Stimulated activated CD8-positive, alpha-beta memory T cell treated with anti-CD3 and anti-CD28 coated beads, Interleukin-7, amount 100 ng/mL, for 1 hour (primary cell): ENCODE measurements at places on chromosomes 3 and 15.

DNA sequence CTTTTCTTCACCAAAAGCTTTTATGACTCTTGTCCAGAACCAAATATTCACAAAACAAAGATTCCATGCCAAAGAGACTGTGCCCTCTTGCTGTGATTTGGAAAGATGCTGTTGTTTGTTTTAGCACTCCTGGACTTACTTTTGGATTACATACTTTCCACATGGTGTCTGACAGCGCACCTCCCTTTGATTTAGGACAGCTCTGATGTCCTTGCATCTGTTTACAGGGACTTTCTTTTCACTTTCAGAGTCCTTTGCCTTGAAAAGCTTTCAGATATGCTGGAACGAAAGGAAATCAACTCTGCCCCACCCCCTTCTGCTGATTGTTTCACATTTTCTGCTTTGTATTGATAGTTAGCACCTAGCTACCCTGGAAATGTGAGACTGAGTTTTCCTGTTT is 133.0 kb upstream of the NR2E3 start:
- no peak for DNase-seq

- no peak for DNase-seq
These were observed 27.8 kb downstream of the PPCDC start for GRCh38 chr15:75051191-75051608.

GRCh38 chr3:169660709-169661360 is 2.7 kb downstream of the MECOM start:
- DNase-seq, result no peak

DNA sequence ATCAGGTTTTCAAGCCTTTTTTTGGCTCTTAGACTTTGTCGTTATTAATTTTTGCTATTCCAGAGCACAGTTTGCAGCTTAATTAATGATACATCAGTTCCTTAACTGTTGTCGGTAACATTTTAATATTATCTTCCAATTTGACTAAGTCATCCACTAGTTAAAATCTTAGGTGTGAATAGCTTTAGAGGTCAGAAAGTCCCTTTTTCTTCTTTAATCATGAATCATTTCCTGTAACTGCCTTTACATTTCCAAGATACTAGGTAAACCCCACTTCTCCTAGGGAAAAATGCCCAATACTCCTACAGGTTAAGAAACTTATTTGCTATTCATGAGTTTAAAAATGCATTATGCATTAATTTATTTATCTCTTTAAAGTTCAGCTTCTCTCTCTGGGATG is 260.9 kb upstream of the CFAP20DC start:
- no peak for DNase-seq

DNA sequence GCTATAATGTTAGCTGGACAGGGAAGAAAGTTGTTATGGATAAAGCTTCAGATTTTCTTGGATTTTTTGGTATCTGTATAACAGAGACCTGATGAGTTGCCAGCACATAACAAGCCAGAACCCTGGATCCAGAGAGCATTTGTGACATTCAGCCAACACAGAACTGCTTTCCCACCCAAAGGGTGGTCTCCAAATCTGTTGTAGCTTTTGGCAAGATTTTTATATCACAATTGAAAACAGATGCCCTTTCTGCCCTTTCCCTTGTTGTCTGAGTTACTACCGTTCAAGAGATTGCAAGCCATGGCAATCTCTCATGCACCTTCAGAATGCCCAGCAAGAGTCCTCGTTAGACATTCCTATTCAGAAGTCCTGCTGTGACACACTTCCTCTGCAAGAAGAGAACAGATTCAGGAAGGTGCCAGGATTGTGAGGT is 107.6 kb upstream of the FGF7 start:
- no peak for DNase-seq

GRCh38 chr3:185216607-185216958 is 37.3 kb downstream of the EHHADH start:
- DNase-seq, result no peak

- no peak for DNase-seq
These were observed 29.3 kb upstream of the SACM1L start for GRCh38 chr3:45659661-45660566.

DNA sequence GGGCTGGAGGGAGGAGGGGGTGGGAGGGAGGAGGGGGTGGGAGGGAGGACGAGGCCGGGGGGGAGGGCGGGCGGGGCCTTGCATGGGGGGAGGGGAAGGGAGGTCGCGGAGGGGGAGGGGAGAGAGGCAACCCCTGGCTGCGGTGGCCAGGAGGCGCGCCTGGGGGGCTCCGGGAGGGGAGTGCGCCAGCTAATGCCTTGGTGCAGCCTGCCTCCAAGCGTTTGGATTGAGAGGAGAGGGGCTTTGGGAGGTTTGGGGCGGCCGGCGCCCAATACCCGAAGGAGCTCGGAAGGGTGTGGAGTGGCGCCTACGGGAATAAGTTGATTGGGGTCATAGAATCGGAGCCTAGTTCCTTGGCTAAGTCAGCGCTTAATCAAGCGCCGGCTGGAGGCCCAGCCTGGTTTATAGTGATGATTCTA is 557 bp downstream of the TFG start:
- peak; percentile 17 for DNase-seq

DNA sequence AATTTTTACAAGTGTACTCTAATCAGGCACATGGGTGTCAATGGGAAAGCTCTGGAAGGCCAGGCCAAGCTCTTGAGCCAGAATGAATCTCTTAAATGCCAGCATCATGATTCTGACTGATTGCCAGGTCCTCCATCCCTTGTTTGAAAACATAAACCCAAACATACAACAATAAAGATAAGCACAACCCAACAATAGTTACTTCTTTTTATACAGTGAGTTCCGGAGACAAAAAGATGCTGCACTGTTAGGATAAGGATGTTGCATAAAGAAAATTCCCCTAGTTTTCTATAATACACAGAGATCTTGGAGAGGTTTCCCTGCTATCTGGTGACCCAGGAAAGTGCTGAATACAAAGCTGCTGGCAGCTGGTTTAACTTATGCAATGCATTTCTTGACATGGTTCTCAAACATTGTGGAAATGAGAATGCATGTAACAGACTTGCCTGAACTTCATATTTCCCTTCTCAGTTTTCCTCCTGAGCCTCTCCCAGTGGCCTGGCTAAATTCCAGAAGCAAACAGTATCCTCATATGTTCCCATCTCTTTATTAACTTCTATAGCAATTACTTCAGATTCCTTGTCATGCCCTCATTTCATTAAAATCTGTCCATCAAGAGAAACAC is 180.1 kb upstream of the PRICKLE2 start:
- no peak for DNase-seq

DNA sequence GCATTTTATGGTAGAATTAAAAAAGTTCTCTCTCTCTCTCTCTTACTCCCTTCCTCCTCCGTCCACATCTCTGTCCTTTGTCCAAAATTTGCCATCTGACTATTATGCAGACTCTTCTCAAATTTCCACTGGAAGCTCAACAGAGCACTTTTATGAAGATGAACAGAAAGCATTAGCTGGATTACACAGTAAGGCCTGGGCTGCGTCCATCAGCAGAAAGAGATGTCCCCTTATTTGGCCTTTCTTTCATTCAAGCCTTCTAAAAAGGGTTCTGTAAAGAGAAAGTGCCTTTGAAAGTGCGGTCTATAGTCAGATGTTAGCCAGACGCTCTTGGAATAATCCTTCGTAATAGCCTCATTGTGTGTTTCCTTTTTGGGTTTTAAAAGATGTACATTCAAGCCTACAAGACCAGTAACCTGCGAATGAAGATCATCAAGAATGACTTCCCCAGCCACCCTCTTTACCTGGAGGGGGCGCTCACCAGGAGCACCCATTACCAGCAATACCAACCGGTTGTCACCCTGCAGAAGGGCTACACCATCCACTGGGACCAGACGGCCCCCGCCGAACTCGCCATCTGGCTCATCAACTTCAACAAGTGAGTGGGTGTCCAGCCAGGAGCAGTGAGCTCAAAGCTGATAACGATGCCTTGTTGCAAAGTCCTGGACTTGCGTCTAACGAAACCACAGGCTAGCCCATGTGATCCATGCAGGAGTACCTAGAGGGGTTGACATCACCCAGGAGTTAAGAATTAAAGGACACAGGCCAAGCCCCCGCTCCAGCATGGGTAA is 53.1 kb downstream of the MESD start:
- DNase-seq, result no peak

- DNase-seq, result no peak
These were observed 7.4 kb downstream of the EDEM1 start for GRCh38 chr3:5194801-5195509.

DNA sequence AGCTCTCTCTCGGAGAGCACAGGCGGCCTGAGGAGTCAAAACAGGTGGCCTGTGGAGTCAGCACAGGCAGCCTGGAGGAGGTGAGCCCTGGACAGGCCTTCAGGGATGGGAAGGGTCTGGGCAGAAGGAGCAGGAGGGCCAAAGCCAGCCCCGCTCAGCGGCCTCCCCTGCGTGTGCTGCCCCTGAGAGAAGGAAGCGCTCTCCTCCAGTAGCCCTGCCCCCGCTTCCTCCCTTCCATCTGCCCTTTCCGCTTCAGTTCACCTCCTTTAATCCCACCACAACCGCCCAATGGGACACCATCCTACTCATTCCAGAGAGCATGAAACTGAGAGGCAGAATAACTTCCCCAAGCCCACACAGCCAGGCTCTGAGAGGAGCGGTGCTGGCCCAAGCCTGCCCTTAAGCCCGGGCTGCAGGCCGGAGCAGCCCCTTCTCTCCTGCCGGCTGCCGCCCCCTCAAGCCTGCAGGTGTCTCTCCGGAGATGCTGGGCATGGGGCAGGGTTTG is 3.2 kb upstream of the NR2E3 start:
- no peak for DNase-seq

- DNase-seq, result no peak
These were observed 14.2 kb downstream of the AMOTL2 start for GRCh38 chr3:134360046-134360445.

- DNase-seq, result no peak
These were observed 60.5 kb downstream of the GLDN start for GRCh38 chr15:51401872-51402517.

- DNase-seq, result no peak
These were observed 148.6 kb downstream of the SST start for GRCh38 chr3:187521546-187521945.

DNA sequence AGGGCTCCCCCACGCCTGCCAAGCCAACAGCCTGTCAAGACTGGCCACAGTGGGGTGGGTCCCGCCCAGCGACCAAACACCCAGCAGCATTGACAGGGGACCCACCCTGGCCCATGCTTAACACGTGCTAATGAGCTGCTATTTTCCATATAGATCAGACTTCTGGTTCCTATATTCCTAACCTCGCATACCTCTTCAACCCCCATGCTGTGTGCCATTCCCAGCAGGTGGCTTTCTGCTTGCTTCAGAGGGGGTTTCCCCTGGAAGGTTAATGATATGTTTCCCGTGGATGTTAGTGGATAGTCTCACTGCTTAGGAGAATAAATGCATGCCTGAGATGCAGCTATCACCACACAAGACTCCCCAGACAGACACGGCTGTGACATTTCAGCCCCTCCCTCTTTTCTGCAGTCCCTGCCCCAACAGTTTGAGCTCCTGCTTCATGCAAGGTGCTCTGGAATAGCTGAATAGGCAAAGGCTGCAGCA is 37.9 kb upstream of the MGLL start:
- DNase-seq, result no peak

DNA sequence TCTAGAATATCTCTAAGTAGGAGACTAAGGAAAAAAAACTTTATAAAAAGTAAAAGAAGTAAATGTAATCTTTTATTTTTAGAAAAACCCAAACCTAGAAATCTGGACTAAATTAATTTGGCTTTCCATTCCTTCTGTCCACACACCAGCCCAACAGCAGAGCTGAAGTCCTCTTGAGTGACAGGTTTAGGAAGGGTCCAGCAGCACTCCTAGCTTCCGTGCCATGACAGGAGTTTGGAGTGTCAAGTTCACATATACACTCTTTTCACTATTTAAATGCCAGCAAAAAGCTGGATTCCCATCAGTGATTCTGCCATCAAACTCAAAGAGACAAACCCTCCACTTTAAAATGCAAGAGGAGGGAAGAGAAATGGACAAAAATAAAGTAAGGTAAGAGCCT is 13.1 kb downstream of the PROK2 start:
- no peak for DNase-seq

DNA sequence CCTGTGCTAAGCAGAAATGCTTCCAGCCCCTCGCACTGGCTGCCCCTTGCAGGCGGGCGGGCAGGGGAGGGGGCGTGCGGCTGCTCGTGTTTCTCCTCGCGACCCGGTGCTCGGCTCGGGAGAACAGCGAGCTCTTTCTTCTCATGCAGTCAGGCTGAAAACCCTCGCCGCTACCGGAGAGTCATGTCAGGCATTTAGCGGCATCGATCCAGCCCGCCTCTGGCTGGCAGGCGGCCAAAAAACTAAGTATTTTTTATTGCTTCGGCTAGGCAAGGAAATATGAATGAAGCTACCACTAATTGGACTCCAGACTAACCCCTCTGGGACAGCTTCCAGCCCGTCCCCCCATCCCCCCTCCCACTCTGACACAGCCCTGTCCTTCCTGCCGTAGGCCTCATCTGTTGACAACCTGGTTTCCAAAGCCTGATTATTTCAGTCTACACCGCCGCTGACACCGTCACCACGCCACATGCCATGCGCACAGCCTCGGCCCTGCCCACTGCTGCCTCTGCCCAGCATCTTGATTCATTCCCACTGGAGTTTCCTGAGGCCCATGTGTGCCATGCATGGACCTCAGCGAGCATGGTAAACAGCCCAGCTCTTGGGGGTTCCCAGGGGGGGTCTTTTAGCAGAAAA is 35.3 kb downstream of the TLE3 start:
- no peak for DNase-seq

DNA sequence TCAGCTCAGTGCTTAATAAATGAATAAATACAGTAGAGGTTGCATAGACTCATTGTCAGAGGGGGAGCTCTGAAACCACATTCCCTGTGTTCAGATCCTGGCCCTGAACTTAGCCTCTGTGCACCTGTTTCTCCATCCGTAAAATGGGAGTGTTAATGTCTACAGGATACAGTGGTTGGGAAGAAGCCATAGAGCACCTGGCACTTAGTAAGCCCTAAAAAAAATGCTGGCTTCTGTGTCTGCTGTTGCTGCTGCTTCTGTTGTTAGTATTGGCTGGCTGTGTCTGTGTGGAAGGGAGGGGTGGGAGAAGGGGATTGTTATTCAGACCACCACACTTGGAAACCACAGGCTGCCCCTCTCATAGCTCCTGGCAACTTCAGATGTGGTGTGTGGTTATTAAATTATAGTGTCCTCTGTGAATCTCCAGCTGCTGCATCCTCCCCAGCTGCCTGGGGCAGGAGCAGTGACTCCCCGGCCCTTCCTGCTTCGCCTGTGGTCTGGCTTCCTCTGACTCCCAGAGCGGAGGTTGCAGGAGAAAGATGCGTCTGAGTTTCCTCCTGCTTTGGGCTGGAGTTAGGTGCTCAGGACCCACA is 31.0 kb downstream of the FGD5 start:
- no peak for DNase-seq

DNA sequence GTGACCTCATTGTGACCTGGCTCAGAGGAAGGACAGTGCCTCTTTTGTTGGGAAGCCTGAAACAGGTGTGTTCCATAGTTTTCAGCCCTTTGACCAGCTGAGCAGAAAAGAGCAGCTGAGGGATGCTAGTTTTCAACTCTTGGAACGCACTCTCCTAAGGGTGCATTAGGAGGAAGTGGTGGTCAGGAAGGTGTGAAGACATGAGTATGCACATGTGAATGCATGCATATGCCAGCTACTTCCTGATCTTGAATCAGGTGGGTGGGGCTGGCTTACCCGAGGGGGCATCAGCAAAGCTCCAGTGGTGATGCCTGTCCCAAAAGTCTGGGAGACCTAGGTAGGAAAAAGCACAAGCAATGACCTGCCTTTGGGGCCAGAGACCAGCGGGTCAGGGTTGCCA is 23.3 kb upstream of the CEMIP start:
- no peak for DNase-seq
